ENCODE measurements at places on chromosomes 11 and 22. TPM values are rescaled to one million over a fixed set of nuclear protein-coding genes. Genes with fewer than 3 reads are reported as not detected.

DNA sequence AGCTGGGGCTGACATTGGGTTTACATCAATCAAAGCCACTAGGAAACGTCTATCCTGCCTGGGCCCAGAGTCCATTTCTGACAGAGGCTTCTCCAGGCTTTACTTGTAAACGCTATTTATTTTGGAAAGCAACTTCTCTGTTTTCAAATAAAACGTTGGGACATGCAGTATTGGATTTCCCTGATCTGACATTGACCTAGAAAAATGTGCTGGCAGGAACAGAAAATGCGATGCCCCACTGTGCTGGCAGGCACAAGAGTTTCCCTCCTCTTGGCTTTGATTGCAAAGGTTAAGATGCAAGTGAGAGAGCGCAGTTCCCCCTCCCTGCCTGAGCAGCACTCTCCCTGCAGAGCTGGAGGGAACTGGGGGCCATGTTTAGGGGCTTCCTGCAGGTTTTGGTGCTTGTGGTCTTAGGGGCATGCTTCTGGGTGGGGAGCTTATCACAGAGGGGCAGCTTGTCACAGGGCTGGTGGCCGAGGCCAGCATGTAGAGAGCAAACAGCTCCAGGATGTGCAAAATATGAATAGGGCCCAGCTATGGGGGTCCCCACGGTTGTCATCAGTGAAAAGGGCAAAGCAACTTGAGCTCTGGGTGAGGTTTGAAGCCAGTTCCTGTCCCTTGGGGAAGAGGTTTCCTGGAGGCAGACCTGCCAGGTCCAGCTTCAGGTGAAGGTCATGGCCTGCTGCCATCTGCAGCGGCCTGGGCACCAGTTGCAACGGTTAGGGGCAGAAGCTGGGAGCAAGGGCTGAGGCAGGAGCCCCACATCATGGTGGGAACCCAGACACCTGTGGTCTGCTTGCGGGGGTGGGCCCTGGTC lies 42.3 kb upstream of the DKK3 start:
- H3K27me3 ChIP-seq: no peaks in the 10 kb centered on the region
- H3K27ac ChIP-seq: peak overlapping the region; percentile 84
- H3K36me3 ChIP-seq: no peaks in the 10 kb centered on the region
- no peak overlapping the region for H3K4me3 ChIP-seq

DNA sequence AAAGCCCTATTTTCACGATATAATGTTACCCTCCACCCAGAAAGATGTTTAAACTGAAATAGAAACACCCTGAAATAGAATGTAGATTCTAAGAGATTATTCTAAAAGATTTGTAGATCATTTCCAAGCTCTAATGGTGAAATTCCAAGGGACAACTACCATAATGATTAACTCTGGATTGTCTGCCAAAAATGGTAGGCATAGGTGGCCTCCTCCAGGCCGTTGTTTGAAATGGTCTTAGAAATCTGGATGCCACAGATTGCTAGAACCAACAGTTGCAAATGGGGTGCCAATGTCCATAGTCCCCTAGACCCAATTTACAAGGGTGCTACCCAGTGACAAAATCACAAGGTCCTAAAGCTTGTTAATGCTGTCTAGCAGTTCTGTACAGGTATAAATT lies 6.7 kb upstream of the SLC6A5 start:
- DNase-seq: no peak
- H3K27me3 ChIP-seq: peaks cover 3% of the 10 kb centered on the region
- H3K36me3 ChIP-seq: no peaks in the 10 kb centered on the region
- H3K27ac ChIP-seq: no peak overlapping the region
- H3K4me3 ChIP-seq: no peak overlapping the region

DNA sequence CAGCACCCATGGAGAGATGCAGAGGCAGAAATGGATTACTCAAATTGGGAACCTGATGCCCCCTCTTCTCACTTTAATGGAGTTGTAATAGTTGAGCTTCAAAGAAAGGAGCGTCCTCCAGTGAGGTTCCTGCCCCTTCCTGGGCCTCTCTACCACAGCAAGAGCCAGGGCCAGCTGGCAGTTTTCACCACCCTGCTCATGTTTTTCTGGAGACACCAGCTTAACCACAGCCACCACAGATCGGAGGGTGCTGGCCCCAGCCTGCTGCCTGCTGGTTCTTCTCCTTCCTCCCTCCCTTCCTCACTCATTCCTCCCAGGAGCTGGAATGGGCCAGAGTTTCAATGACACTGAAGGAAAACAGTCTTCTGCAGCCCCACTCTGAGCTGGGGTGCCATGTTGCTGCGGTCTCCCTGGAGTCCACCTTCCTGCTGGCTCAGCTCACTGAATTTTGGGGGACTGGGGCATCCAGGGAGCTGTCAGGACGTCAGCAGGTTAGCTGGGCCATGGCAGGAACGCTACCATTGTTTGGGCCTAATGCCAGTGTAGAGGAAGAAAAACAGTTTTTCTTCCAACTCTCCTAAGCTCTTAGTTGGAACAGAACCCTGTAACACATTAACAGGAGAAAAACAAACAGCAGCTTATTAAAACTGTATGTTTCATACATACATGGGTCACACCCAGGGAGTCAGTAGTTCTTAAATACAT lies 57.7 kb downstream of the TRAF6 start:
- H3K27ac ChIP-seq: no peak overlapping the region
- no peaks in the 10 kb centered on the region for H3K27me3 ChIP-seq
- H3K4me3 ChIP-seq: no peak overlapping the region
- H3K4me1 ChIP-seq: peaks cover 6% of the 10 kb centered on the region
- DNase-seq: peak; percentile 27
- H3K36me3 ChIP-seq: no peaks in the 10 kb centered on the region

RIMBP3B gene
- not detected for total RNA-seq

DNA sequence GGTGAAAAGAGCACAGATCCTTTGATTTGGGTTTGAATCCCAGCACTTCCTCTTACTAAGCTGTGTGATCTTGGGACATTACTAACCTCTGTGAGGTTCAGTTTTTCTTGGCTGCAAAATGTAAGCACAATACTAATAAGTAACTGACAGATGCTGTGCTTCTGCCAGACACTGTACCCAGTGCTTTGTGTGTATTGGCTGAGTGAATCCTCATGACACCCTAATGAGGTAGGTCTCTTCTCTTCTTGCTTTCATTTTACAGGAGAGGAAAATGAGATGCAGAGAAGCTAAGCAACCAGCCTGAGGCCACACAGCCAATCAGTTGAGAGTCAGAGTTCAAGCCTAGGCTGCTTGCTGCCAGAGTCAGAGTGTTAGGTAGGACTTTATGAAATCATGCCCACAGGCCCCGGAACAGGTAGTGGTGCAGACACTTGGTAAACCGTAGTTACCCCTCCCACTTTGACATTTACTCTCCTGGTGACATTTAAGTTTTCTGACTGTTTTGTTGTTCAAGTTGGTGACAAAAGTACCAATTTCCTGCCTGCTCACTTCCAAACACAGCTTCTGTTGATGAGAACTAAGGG lies 21.2 kb downstream of the PTPRJ start:
- H3K4me1 ChIP-seq: peaks cover 25% of the 10 kb centered on the region
- no peaks in the 10 kb centered on the region for H3K27me3 ChIP-seq
- H3K27ac ChIP-seq: peak overlapping the region; percentile 83
- H3K36me3 ChIP-seq: no peaks in the 10 kb centered on the region
- no peak for DNase-seq

DNA sequence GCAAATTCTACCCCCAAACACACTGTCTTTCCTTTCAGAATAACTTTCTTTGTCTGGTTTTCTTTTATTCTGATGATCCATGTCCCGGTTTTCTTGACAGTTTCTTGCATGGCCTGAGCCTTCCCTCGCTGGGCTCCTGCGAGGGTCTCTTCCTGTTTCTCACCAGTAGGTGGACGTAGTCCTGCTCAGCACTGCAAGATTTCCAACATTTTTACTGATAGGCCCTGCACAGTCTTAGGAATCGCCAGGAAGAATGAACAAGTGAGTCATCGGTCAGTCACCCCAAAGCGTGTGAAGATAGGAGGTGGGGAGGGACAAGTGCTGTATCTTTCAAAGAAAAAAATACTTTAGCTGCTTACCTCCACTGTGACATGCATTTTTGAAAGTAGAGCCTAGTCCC lies 16.9 kb upstream of the KIRREL3 start:
- no peaks in the 10 kb centered on the region for H3K4me1 ChIP-seq
- no peak overlapping the region for H3K4me3 ChIP-seq
- H3K36me3 ChIP-seq: no peaks in the 10 kb centered on the region
- H3K27ac ChIP-seq: no peak overlapping the region
- no peaks in the 10 kb centered on the region for H3K27me3 ChIP-seq

DNA sequence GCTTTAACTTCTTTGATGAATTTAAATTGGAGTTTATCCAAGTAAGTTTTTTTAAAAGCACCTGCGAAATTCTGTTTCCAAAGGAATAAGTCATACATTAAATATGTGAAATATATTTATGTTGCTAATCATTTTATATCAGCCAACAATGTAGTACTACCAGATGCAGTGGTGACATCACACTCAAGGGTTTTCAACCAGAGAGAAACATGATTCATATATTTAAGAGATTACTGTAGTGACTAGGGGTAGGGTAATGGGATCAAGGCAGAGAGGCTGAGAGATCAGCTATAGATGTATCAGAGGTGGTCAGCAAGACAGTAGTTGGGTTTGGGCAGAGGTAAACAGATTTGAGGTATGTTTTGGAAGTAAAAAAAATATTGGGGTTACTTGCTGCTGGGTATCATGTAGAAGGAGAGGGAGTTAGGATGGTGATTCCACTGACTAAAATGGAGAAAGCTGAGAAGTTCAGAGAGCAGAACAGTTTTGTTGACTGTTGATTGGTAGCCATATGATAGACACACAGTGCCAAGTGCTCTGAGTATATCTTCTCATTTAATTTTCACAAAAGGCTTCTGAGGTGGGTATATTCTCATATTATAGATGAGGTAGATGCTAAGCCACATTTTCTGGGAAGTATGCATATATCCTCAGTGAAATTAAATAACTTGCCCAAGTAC lies 39.4 kb downstream of the CEP57 start:
- peaks cover 47% of the 10 kb centered on the region for H3K36me3 ChIP-seq
- H3K27me3 ChIP-seq: no peaks in the 10 kb centered on the region
- no peaks in the 10 kb centered on the region for H3K4me1 ChIP-seq
- no peak overlapping the region for H3K4me3 ChIP-seq

GRCh38 chr11:88626216-88626615 lies 288.7 kb upstream of the CTSC start:
- no peaks in the 10 kb centered on the region for H3K27me3 ChIP-seq
- H3K4me1 ChIP-seq: no peaks in the 10 kb centered on the region
- H3K27ac ChIP-seq: no peak overlapping the region

DNA sequence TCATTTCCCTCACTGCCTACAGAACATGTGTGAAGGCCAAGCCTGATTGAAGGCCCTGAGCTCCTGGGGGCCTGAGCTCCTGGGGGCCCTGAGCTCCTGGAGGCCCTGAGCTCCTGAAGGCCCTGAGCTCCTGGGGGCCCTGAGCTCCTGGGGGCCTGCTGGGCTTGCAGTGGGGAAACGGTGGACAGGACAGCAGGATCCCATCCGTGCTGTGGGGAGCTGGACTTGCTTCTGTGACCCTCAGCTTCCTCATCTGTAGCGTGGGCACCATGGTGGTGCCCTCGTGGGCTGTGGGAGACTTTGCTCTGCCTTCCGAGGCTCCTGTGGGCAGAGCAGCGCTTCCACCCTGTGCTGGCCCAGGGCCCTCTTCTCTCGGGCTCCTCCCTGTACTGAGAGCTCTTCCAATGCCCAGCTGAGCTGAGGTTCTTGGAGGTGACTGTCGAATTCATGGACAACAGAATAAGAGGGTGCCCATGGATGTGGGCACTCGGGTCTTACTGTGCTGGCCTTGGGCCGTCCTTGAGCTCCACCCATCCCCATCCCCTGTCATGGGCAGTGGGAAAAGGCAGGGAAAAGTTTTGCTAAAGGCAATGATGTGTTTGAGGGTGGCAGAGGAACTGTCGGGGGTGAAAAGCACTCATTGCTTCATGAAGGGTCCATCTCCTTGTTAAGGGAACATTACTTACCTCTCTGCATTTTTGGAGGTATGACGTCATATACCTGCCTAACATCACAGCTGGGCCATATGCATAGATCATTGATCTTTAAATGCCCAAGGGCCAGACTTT lies 786.7 kb downstream of the TBC1D22A start:
- no peaks in the 10 kb centered on the region for H3K4me1 ChIP-seq
- peak; percentile 26 for DNase-seq
- no peak overlapping the region for H3K4me3 ChIP-seq

DNA sequence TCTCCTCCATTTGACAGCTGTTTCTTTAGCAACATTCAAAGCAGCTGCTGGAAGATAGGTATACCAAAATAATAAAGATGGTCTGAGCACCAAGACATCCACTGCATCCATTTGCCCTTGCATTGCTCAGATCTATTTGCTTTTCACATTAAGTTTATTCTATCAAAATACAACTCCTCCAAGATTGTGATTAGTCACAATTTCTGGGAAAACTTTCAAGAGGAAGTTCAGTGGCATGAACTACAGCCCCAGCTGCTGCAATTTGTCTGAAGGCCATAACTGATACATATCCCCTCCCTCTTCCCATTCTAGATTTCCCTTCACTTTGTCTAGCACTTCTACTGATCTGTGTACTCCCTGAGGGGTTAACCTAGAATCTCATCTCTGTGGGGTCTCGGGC lies 117.5 kb upstream of the CEP126 start:
- DNase-seq: no peak
- H3K4me1 ChIP-seq: no peaks in the 10 kb centered on the region
- no peaks in the 10 kb centered on the region for H3K36me3 ChIP-seq
- no peak overlapping the region for H3K27ac ChIP-seq
- H3K27me3 ChIP-seq: no peaks in the 10 kb centered on the region
- no peak overlapping the region for H3K4me3 ChIP-seq

ACR gene
- 0.17 TPM for total RNA-seq

DDT gene
- total RNA-seq: 460 TPM

OR2AG2 gene
- total RNA-seq: not detected

GRCh38 chr11:67700548-67701262 lies 26.3 kb upstream of the ALDH3B2 start:
- H3K27ac ChIP-seq: no peak overlapping the region
- no peaks in the 10 kb centered on the region for H3K36me3 ChIP-seq
- no peak for DNase-seq
- H3K4me3 ChIP-seq: no peak overlapping the region

DNA sequence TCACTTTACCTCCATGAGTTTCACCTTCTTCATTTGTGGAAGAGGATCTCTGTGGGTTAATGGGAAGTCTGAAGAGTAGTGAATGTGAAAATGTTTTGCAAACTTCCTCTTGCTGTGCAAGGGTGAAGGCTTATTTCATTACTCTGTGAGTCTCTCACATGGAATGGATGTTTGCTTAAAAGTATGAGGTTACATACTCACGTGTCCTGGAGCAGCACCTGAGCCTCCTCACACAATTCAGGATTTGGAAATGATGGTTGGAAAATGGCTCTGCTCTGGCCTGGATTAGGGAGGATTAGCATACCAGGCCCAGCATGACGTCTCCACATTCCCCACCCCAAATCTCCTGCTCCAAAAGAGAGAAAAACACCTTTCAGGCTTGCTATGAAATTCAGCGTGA lies 4.8 kb downstream of the GRAMD1B start:
- no peaks in the 10 kb centered on the region for H3K27me3 ChIP-seq
- no peak overlapping the region for H3K27ac ChIP-seq
- H3K4me3 ChIP-seq: no peak overlapping the region
- no peaks in the 10 kb centered on the region for H3K36me3 ChIP-seq
- DNase-seq: no peak

DNA sequence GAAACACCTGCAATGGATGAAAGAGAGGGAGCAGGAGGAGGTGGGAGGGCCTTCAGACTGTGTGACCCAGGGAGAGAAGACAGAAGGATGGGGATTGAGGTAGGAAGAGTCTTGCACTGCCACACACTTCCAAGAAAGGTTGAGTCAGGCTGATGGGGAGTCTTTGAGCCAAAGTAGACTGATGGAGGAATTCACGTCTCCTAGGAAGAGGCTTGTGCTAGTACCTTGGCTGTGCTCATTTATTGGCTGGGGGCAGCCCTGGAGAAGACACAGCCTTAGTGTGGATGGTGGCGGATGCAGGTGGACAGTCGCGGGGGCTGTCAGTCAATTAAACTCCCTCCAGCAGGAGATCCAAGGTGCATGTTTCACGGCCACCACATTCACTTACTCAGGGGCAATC lies 16.2 kb upstream of the ACCSL start:
- H3K27me3 ChIP-seq: no peaks in the 10 kb centered on the region
- no peaks in the 10 kb centered on the region for H3K36me3 ChIP-seq
- DNase-seq: peak; percentile 21
- no peak overlapping the region for H3K4me3 ChIP-seq
- peak overlapping the region; percentile 29 for H3K27ac ChIP-seq

Data from liver (tissue), 10 donors.